ENCODE measurements at places on chromosomes 1 and 21. TPM values are rescaled to one million over a fixed set of nuclear protein-coding genes. Genes with fewer than 3 reads are reported as not detected.

- DNase-seq = no peak
Observed at GRCh38 chr1:1101503-1101902, 14.4 kb downstream of the C1orf159 start.

The PTPRC gene
- total RNA-seq = not detected

The CBR1 gene
- 118 TPM for total RNA-seq

DNA sequence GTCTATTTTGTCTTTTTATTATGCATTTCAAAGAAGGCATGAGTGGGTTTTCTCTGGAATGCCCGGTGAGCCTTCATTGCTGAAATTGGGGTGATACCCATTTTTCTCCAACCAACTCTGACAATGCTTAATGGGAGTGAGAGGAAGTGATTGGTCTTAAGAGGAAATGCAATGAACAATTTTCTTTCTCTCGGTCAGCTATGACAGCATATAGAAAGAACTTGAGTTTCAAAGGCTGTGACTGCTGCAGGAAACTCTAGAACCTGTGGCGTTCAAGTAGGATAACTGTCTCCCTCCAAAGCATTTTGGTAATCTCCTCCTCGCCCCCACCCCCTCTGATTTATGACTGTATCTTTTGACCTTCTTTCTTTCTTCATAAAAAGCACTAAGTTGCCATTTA is 155.9 kb downstream of the LYPLAL1 start:
- no peak for DNase-seq

GRCh38 chr1:75550559-75550958 is 60.4 kb downstream of the SLC44A5 start:
- DNase-seq = no peak

- no peak for DNase-seq
Observed at GRCh38 chr1:201911826-201912571, 23.3 kb downstream of the SHISA4 start.

The ABCB10 gene
- 24.9 TPM for total RNA-seq

The SMIM1 gene
- total RNA-seq = 3.6 TPM

The EXTL1 gene
- 0.07 TPM for total RNA-seq

DNA sequence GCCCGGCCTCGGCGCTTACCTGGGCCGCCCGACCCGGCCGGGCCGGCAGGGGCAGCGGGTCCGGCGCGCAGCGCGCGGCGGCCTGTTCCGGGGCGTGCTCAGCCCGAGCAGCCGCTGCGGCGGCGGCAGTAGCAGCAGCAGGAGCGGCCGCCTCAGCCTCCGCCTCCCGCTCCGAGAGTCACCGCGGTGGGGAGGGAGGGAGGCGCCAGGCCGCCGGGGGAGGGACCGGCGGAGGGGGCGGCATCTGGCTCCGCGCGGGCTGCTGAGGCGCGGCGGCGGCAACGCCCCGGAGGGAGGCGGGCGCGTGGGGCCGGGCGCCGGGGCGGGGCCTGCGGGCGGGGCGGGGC is at the start of gene CTNNBIP1:
TSS of gene CTNNBIP1 (minus strand) at position 194 of the 347 bp plus-strand sequence. CDS start 38,205 bp downstream, outside the sequence.
- DNase-seq = no peak

The PTCH2 gene
- total RNA-seq = not detected

GRCh38 chr1:75708910-75709309 is 15.6 kb upstream of the ACADM start:
- no peak for DNase-seq

- no peak for DNase-seq
Observed at GRCh38 chr1:60622486-60622885, 459.9 kb upstream of the NFIA start.

DNA sequence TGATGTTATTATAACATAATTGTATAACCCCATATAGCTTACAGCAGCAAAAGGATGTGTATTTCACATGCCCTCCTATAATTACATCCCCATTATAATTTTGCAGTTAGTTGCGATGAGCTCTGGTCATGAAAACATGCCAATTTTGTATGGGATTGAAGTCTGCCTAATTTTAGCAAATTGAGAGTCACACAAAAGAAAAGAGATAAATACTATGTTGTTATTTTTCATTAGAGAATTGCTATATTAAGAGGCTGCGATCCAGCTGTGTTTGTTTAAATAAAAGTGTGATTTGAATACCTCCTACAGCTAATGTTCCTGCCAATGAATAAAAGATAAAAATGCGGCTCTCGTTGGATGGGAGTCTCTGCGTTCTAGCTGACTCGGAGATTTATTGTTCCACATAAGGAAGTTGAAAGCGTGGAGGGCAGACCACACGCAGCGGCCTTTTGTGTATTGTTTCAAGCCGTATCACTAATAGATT is 461.0 kb upstream of the NFIA start:
- DNase-seq = no peak

DNA sequence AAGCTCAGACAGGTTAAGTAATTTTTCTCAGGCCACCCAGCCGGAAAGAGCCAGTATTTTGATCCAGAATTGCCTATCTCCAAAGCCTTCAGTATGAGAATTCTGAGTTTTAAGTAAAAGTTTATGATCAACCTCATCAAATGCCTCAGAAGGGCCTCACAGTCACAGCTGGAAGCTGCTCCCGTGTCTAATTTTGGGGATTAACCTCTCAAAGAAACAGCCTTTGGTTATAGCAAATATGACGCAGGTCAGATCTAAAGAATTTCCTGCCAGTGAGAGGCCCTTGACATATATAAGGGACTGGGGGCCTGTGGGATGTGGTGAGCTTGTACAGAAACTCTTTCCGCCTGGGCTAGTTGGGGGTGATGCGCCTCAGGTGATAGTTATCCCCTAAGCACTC is 2.3 kb downstream of the EXTL1 start:
- no peak for DNase-seq

GRCh38 chr1:177287994-177288393 is 117.2 kb downstream of the BRINP2 start:
- no peak for DNase-seq

DNA sequence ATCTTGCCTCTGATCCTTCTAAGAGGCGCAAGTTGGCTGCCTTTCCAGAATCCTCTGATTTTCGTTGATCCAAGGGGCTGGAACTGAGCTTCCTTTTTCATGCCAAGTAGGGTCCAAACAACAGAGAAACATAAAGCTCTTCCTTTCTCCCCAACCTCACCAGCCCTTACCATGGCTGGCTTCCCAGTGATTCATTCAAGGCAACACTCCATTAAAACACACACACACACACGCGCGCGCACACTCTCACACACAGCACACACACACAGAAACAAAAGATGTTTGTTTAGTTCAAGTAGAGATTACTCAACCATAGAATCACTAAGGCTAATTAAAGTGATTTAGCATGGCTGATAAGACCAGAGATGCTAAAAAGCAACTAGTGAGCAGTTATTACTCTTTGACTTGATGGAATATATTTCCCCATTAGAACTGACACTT is 13.0 kb upstream of the GUCA2A start:
- DNase-seq = peak; percentile 48

- no peak for DNase-seq
Observed at GRCh38 chr1:203937678-203938330, 76.4 kb downstream of the SNRPE start.

The DCST1 gene
- not detected for total RNA-seq

DNA sequence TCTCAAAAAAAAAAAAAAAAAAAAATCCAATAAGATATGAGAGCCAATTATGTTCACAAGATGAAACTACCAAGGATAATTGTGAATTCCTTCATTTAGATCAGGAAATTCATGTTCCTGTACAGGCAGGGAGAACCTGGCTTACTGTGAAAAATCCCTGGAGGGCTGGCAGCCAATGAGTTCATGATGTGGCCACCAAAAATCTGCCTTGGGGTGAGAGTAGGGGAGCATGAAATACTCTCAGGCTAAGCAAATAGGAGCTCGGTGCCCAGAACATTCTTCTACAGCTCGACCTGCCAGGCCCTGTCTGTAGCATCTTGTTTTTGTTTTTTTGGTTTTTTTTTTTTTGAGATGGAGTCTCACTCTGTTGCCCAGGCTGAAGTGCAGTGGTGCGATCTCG is 50.1 kb downstream of the PIK3CD start:
- DNase-seq = no peak

- no peak for DNase-seq
Observed at GRCh38 chr1:179870870-179871269, 6.7 kb downstream of the TOR1AIP2 start.

The CNR2 gene
- total RNA-seq = not detected

DNA sequence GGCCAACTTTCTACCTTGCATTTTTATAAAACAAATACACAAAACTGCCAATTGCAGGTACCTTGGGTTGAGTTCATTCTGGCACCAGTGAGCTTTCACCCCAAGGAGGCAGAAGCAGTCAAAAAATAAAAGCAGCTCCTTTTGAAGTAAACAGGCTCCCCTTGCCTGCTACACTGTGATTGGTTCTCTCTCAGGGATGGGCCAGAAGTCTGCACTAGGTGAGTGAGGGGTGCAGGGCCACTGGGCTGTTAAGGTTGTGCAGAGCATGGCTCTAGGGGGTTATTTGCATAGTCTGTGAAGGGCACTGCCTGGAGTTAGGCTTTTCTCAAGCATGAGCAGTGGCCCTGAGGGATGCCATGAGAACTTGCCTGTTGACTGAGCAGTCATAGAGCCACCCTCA is 39.1 kb downstream of the AKNAD1 start:
- no peak for DNase-seq
